Omental fat pad (tissue), 4 donors: ENCODE measurements at places on chromosomes 4 and X. TPM values are rescaled to one million over a fixed set of nuclear protein-coding genes. Genes with fewer than 3 reads are reported as not detected.

The GRID2 gene
- total RNA-seq: not detected

The XG gene
- total RNA-seq: 0.12 TPM

The ATP2B3 gene
- not detected for total RNA-seq

The EVC gene
- 29.3 TPM for total RNA-seq

The SPIN4 gene
- 1.7 TPM for total RNA-seq

The ETNPPL gene
- total RNA-seq: not detected

DNA sequence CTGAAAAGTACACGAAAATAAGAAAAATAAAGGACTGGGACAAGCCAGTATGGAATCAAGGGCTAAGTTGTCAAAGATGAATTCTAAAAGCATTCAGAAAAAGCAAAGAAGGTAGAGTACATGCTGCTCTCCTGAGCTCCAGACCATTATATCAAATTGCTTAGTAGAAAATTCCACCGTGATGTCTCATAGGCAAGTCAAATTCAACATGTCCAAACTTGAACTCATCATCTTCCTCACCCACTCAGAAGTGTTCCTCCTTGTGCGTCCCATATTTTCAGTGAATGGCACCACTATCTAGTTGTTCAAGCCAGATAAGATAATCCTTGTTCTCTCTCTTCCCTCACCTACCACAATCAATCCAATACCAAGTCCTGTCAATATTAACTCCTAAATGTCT, 37.5 kb upstream of the IL13RA2 start:
- no peak for DNase-seq

DNA sequence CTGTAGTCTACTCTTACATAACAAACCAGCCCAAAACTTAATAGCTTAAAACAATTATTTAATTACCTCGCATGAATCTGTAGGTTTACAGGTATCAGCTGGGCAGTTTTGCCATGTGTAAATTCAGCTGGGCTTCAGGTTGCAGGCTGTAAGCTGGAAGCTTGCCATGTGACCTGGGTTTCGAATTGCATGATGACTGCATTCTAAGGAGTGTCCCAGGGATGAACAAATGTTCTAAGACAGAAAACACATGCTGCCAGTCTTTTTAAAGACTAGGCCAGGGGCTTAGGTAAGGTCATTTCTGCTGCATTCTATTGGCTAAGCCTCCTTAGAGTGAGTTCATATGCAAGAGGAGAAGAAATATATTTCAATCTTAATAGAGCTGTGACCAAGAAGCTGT, 44.8 kb downstream of the GRIA2 start:
- no peak for DNase-seq

- DNase-seq: no peak
Observed at GRCh38 chrX:15761564-15762191, 23.6 kb downstream of the CA5B start.

GRCh38 chrX:108131471-108131870, 39.9 kb downstream of the ATG4A start:
- DNase-seq: no peak

GRCh38 chr4:122012735-122013134, 60.9 kb upstream of the TRPC3 start:
- no peak for DNase-seq
